Stimulated activated CD8-positive, alpha-beta memory T cell treated with anti-CD3 and anti-CD28 coated beads, Interleukin-7, amount 100 ng/mL, for 1 hour (primary cell): ENCODE measurements at places on chromosomes 11 and 22.

GRCh38 chr11:64688534-64688982 is 34.4 kb downstream of the NRXN2 start:
- DNase-seq = peak; percentile 82

GRCh38 chr22:30486661-30487115 is 14.9 kb upstream of the SEC14L3 start:
- no peak for DNase-seq

- DNase-seq = no peak
These were observed 179.4 kb downstream of the INSC start for GRCh38 chr11:15293975-15294620.

GRCh38 chr11:85540635-85541205 is 86.4 kb downstream of the DLG2 start:
- DNase-seq = no peak

DNA sequence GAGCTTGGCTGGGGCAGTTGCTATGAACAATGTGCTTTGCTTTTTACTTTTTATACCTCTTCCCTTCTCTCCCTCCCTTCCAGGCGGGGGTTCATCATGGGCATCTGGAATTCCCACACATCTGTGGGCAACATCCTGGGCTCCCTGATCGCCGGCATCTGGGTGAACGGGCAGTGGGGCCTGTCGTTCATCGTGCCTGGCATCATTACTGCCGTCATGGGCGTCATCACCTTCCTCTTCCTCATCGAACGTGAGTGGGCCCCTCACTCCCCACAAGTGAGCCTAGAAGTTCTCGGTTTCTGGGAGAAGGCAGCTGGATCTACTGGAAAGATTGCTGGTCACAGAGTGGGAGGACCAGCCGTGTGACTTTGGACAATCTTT is 17.4 kb downstream of the SLC37A2 start:
- no peak for DNase-seq

DNA sequence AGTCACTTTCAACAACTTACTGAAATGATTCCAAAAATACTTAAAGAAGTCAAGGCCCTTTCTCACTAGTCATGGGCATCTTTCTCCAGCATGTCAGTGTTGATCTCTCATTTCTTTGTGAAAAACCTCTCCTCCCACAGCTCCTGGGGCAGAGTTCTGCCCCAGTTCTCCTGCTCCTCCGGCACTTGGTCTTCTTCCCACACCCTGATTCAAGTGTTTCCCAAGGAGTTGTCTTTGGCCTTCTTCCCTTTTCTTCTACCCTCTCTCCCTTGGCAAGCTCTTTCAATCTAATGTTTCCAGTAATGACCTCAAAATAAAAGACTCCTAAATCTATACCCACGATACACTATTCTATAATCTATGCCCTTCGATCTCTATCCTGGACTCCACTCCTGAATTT is 42.1 kb upstream of the CCDC34 start:
- no peak for DNase-seq
